ENCODE measurements at places on chromosomes 2 and 18. TPM values are rescaled to one million over a fixed set of nuclear protein-coding genes. Genes with fewer than 3 reads are reported as not detected.
A peak's percentile ranks its signal among the peaks of the same experiment; 100 is the strongest.

The SF3B6 gene
- total RNA-seq = 105 TPM

The HNMT gene
- 13.4 TPM for total RNA-seq

The CASP8 gene
- total RNA-seq = 8.8 TPM

The UNC80 gene
- total RNA-seq = not detected

The IL37 gene
- not detected for total RNA-seq

The VAMP8 gene
- total RNA-seq = 35.8 TPM

DNA sequence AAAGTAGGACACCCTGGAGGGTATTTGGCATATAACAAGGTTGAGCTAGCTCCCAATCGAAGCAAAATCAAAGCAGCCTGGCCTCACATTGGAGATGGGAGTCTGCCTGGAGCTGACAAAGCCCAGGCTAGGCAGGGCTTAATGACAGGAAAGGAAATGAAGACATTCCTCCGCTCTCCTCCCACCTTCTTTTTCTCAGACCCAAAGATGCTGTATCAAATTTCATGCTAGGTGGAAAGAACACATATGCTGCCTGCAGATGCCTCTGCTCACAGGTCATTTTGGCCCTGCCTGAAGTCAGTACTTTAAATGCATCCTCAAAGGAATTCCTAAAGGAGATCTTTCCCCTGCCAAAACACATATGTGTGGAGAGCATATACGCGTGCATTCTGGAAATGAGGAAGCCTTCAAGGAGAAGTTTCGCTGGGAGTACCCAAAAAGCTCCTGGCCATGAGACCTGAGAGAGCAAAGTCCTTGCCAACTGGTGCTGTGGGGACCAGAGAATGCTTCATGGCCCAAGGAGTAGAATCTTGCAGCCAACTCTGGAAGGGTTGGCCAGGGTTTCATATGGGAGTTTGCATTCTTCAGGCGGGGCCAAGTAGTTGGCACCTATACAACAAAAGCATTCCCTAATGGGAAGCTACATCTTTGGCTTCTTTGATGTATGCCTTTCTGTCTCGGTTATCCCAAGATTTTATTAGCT is 88.0 kb downstream of the AQP4 start:
- no peak overlapping the region for H3K4me3 ChIP-seq
- H3K4me1 ChIP-seq = no peaks in the 10 kb centered on the region
- DNase-seq = no peak
- no peaks in the 10 kb centered on the region for H3K36me3 ChIP-seq
- H3K27me3 ChIP-seq = no peaks in the 10 kb centered on the region

- peaks cover 4% of the 10 kb centered on the region for H3K36me3 ChIP-seq
- H3K4me3 ChIP-seq = no peak overlapping the region
- H3K27me3 ChIP-seq = no peaks in the 10 kb centered on the region
- no peak overlapping the region for H3K27ac ChIP-seq
- DNase-seq = no peak
- H3K4me1 ChIP-seq = no peaks in the 10 kb centered on the region
These were observed 34.7 kb downstream of the TFPI start for GRCh38 chr2:187519419-187520120.

DNA sequence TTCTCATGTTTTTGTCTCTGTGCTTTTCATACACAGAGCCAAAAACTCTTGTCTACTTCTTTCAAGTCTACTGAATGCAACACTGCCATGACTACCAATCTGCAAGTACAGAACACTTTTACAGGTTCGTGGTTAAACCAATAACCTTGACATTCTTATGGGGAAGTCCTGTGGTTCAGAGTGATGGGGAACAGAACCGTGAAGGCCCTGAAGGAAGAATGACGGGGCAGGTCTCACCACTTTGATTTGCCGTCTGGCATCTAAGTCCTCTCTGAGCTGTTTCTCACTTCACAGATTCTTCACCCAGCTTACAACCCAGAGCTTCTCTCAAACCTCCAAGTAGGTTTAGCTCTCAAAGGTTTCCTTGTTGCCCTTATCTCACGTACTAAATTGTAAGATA is 117.5 kb upstream of the SNTG2 start:
- no peaks in the 10 kb centered on the region for H3K36me3 ChIP-seq
- no peaks in the 10 kb centered on the region for H3K4me1 ChIP-seq
- no peak overlapping the region for H3K27ac ChIP-seq
- H3K4me3 ChIP-seq = no peak overlapping the region
- no peak for DNase-seq

- no peak for DNase-seq
- H3K27me3 ChIP-seq = no peaks in the 10 kb centered on the region
- H3K4me1 ChIP-seq = no peaks in the 10 kb centered on the region
- no peaks in the 10 kb centered on the region for H3K36me3 ChIP-seq
- H3K27ac ChIP-seq = no peak overlapping the region
These were observed 496.1 kb downstream of the EIPR1 start for GRCh38 chr2:2881499-2881898.

DNA sequence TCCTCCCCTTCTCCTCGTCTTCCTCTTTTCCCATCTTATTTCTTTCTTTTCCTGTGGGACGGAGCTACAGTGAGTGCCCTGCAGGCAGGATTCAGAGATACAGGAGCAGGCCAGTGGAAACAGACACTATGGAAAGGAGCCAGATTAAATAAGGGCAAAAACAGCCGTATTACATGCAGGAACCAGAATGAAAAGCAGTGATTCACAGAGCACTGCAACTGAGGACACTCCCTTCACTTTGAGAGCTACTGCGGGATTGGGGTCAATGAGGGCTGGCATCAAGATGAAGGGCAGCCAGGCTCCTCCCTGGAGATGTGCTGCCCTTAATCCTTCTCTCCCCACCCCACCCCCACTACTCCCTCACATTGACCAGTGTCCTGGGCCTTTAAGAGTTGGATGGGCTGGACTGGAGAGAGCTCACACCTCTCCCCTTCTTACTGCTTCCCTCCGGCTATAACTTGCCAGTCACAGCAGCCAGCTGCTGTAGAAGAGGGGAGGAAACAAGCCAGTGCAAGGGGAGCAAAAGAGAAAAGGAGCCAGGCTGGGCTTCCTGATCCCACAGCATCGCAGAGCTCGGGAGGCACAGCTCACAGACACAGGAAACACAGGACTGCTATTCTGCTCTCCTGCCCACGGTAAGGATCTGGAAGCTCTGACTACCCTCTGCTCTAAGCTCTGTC is at the start of gene PLCD4:
Gene PLCD4 (plus strand): TSS at position 464 of the 680 bp plus-strand sequence. CDS start 7,841 bp downstream, outside the sequence.
- peaks cover 2% of the 10 kb centered on the region for H3K27me3 ChIP-seq
- H3K4me1 ChIP-seq = peaks cover 10% of the 10 kb centered on the region
- peak; percentile 79 for DNase-seq
- H3K27ac ChIP-seq = no peak within 1 kb of the TSS
- no peaks in the 10 kb centered on the region for H3K36me3 ChIP-seq

GRCh38 chr2:102103992-102104871 is 38.3 kb upstream of the IL1R1 start:
- H3K36me3 ChIP-seq = no peaks in the 10 kb centered on the region
- peak; percentile 79 for DNase-seq
- peak overlapping the region; percentile 16 for H3K27ac ChIP-seq
- H3K27me3 ChIP-seq = no peaks in the 10 kb centered on the region
- H3K4me1 ChIP-seq = peaks cover 10% of the 10 kb centered on the region

DNA sequence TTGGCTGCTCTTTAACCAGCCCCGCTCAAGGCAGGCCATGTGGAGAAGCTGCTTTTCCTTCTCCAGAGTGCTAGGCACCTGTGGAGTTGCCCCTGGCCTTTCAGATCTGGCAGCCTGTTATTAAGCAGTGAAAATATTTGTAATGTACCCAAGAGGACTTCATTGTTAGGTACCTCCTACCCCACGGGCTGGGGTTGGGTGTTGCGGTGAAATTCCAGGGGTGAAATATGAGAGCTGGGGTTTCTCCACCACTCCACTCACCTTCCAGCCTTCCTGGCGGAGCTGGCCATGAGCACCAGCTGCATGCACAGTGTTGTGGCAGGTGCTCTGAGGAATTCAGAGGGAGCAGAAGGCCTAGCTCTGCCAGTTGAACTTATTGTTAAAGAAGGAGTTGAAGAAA is 39.1 kb downstream of the NTSR2 start:
- H3K4me1 ChIP-seq = no peaks in the 10 kb centered on the region
- no peak overlapping the region for H3K27ac ChIP-seq
- H3K27me3 ChIP-seq = no peaks in the 10 kb centered on the region
- H3K4me3 ChIP-seq = no peak overlapping the region

GRCh38 chr2:85694052-85695025 is at the start of gene GNLY:
Gene GNLY, plus strand, starts transcription at chr2:85694358. Its CDS starts 61 bp downstream, at chr2:85694419.
- no peak within 1 kb of the TSS for H3K27ac ChIP-seq
- H3K4me3 ChIP-seq = no peak within 1 kb of the TSS
- no peaks in the 10 kb centered on the region for H3K27me3 ChIP-seq
- DNase-seq = no peak
- no peaks in the 10 kb centered on the region for H3K4me1 ChIP-seq
